ENCODE measurements at places on chromosomes 11 and 22.

- peak; percentile 73 for DNase-seq
Measured at GRCh38 chr11:25981998-25982397, 349.9 kb upstream of the ANO3 start.

- DNase-seq: peak; percentile 47
Measured at GRCh38 chr11:45922425-45923082, at the start of gene LARGE2. TSS of gene LARGE2 (plus strand) at chr11:45922656. CDS start at chr11:45922883, 227 bp downstream.

- DNase-seq: no peak
Measured at GRCh38 chr11:116413301-116414242, 359.2 kb downstream of the BUD13 start.

DNA sequence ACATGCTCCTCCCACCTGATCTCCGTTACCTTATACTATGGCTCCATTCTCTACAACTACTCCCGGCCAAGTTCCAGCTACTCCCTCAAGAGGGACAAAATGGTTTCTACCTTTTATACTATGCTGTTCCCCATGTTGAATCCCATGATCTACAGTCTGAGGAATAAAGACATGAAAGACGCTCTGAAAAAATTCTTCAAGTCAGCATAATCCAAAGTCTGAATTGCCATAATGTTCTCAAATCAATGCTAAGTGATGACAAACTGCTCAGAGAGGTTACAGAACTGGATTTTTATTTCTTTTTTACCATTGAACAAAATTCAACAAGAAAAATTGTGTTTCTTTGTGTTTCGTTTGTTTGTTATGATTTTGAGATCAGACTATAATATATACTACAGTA is 7.6 kb downstream of the OR9G4 start:
- DNase-seq: no peak
